ENCODE measurements at places on chromosomes 11 and 22.

DNA sequence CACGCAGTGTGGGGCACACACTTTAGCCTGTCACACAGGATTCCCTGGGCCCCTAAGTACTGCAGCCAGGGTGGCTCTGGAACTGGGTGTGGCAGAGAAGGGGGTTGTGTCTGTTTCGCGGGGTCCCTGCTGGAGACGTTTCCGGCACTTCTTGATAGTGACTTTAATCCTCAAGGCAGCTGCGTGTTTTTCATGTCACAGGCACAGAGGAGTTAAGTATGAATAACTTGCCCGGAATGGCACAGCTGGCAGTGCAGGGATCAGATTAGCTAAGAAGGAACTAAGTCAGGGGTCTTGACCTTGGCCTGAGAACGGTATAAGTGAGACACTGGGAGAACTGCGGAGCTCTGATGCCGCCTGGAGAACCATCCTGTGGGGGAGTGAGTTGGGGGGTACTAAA is 7.5 kb upstream of the KRTAP5-7 start:
- no peak for DNase-seq

DNA sequence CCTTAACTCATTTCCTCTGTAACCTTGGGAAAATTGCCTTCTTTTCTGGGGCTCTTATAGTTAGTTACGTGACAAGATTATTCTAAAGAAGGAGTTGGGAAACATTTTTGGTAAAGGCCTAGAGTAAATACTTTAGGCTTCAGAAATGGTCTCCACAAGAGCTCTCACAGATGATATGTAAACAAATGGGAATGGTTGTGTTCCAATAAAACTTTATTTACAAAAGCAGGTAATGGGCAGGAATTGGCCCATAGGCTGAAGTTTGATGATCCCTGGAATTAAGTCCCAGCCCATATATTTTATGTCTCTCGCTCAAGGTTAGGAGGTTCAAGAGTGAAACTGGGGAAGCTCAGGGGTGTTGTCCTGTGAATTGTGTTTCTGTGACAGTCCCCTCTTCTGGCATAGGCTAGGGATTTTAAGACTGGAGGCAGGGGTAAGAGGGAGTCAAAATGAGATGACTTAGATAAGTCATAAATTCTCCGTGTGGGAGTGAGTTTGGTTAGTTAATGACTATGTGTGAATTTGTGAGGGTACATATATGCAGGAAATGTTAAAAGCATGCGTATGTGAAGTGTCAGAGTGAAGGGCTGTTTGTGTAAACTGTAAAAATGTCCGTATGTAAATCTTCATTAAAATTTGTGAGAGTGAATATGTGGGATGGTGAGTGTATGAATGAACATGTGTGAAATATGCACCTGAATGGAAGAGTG is 7.4 kb upstream of the OR52B4 start:
- DNase-seq = no peak

GRCh38 chr11:59728913-59729312 is 15.3 kb upstream of the OR10V1 start:
- DNase-seq = no peak

- no peak for DNase-seq
Measured at GRCh38 chr11:65210361-65210731, 28.6 kb downstream of the CAPN1 start.

DNA sequence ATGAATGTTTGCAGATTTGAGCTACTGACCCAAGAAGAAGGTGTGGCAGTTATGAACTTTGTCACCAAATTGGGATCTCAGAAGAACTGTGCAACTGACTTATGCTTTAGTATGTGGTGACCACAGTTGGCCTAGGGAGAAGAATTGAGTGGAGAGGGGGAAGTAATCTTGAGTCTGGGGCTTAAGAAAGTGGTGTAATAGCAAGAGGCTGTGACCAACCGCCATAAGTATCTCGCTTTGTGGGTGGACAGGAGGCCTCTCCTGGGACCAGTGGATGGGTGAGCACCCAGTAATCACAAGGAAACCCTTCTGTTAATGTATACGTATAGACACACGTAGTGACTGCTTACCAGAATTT is 12.7 kb upstream of the IL10RA start:
- DNase-seq = no peak

DNA sequence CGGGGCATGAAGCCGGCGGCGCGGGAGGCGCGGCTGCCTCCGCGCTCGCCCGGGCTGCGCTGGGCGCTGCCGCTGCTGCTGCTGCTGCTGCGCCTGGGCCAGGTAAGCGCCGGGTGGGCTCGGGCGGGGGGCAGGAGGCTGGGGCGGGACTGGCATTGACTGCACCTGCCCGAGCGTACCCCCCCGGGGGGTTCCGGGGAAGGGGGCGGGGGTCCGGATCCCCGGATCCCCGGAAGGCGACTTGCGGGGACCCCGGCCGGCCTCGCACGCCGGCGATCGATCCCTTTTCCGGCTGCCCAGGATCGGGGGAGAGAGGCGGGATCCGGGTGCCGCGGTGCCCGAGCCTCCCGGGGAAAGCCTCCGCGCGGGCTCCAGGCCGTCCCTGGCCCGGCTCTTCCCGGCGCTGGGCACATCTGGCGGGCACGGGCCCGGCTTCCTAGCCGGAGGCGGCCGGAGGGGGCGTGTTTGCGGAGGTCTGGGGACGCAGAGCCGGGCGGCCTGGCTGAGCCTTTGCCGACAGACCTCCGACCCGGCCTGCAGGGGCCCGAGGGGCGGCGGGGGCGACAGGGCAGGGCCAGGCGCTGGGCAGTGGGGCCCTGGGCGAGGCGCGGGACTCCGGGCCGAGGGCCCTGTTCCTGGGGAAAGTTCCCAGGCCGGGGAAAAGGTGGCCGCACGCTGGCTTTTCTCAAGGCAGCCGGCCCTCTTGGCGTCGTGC is 705 bp downstream of the PTPRJ start:
- DNase-seq = no peak

- no peak for DNase-seq
Measured at GRCh38 chr22:36465232-36466021, 16.0 kb downstream of the TXN2 start.

- DNase-seq = no peak
Measured at GRCh38 chr11:26960281-26960680, 33.6 kb upstream of the FIBIN start.

DNA sequence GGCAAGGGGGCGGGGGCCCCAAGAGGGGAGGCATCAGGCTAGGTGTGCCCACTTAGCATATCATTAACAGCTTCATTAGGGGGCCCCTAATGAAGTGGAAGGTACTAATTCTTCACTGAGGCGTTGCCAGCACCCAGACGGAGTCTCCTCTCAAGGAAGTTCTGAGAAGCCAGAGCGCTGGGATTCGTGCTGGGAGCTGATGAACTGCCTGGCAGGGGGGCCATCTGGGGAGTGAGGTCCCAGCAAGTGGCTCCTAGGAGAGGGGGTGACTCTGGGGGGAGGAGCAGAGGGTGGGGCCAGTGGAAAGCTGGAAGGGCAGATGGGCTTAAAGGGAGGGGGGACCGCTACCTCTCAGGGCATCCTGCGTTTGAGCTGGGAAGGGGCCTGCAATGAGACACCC is 29.8 kb downstream of the DAGLA start:
- DNase-seq = no peak

GRCh38 chr11:61787928-61788491 is 4.4 kb downstream of the TMEM258 start:
- DNase-seq = no peak

- no peak for DNase-seq
Measured at GRCh38 chr11:39990421-39990831, 1469.0 kb downstream of the LRRC4C start.

- no peak for DNase-seq
Measured at GRCh38 chr22:27578937-27579617, 222.5 kb downstream of the MN1 start.

GRCh38 chr11:78210000-78210608 is 21.4 kb downstream of the USP35 start:
- no peak for DNase-seq

DNA sequence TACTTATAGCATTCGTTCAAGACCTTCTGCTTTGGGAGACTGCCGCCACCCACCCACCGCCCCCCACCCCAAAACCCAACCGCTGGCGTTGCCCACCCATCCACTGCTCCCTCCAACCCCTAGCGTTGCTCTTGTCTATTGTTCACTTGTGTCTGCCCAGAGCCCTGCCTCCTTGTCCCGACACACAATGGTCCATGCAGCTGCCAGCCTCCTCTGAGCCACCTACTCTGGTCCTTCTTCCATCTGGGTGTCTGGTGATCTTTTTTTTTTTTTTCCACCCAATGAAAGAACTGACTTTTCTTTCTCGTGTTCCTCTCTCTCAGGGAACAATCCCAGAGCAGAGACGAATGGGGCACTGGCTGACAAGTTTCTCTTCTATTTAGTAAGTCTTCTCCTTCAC is 256.0 kb upstream of the SESN3 start:
- no peak for DNase-seq

GRCh38 chr11:133742353-133742752 is 103.0 kb downstream of the SPATA19 start:
- no peak for DNase-seq

DNA sequence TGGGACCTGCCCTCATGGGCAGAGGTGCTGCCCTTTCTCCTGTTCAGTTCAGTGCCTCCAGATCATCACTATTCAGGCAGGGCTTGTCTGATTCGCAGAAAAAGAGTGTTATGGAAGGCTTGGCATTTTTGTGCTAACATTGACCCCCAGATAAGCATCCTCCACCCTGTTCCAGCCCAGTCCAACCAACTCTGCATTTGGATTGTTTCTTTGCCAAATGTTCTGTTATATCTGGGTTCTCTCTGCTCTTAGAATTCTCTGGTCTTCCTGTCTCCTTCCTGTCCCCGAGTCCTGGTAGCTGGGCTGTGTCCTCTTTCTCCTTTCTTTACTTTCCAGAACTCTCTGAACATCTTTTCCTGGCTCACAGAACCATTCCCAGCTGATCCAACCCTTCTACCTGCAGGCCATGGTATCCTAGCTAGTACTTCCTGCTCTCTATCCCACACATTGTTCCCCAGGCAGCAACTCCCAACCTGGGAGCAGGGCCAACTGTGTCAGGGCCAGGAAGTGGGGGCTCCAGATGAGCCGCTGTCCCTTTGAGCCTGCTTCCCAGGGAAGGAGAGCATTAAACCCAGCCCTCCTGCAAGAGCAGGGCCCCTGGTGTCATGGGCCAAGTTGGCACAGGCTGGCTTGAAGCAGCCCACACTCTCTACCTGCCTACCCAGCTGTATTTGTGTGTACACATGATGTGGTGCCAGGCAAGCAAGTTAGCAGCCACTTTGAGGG is 280.7 kb upstream of the CADM1 start:
- DNase-seq = no peak

DNA sequence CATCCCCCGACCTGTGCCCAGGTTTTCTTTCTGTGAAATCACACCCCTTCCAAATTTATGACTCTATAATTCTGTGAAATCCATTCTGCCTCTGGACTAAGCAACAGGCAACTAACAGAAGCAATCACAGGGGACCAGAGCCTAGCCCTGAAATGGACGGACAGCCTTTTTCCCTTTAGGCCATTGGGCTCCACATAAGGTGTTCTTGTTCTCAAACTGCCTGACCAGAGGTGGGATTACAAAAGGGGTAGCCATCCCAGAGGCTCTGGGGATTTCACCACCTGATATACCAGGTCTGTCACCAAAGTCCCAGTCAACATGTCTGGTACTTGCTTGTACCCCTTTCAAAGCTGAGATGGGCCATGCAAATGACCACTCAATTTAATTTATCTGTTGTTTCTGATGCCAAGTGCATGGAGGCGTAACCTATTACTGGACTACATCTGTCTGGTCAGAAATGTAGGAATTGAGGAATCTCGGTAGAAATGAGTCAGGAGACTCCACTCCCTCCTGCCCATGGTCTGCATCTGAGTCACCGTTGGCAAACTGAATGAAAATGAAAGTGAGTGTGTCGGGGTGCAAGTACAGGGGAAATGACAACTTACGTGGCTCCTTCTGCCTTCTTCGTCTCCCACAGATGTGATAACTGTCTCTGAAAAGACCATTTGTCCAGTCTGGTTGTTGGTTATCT is 10.2 kb downstream of the DKK3 start:
- no peak for DNase-seq

DNA sequence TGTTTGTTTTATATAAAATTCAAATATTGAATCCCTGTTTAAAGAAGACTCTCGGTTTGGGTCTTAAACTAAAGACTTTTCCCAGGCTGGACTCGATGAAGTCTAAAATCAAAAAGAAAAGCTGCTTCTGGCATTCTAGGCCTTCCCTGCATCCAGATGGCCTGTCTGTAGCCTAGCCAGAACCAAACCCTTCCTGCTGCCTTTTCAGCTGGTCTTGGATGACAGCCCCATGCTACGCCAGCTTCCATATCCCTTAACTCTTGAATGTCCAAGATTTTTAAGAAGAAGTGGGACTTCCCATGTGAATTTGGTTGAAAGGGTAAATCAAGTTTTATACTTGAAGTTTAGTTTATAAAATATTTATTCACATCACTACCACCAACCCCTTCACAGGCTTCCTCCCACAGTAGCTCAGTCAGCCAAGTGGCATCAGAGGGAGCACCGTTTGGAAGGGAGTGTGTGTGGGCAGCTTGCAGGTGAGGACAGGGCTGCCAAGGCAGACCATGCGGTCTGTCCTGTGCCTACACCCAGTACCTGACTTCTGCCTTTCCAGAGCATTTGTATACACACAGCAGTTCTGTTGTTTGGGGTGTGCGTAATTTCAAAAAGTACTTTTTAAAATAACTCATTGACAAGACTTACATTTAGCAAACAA is 18.2 kb upstream of the PSMA1 start:
- DNase-seq = no peak

GRCh38 chr11:1335264-1335810 is 25.9 kb upstream of the TOLLIP start:
- no peak for DNase-seq

GRCh38 chr11:6778518-6778917 is 4.3 kb upstream of the OR2AG1 start:
- no peak for DNase-seq

- no peak for DNase-seq
Measured at GRCh38 chr11:11584937-11585336, 36.9 kb downstream of the GALNT18 start.

GRCh38 chr11:79263001-79263400 is 177.8 kb downstream of the TENM4 start:
- no peak for DNase-seq

GRCh38 chr11:44852952-44853351 is 97.7 kb downstream of the TP53I11 start:
- no peak for DNase-seq

- DNase-seq = no peak
Measured at GRCh38 chr11:67470337-67471002, 1.4 kb upstream of the TMEM134 start.

DNA sequence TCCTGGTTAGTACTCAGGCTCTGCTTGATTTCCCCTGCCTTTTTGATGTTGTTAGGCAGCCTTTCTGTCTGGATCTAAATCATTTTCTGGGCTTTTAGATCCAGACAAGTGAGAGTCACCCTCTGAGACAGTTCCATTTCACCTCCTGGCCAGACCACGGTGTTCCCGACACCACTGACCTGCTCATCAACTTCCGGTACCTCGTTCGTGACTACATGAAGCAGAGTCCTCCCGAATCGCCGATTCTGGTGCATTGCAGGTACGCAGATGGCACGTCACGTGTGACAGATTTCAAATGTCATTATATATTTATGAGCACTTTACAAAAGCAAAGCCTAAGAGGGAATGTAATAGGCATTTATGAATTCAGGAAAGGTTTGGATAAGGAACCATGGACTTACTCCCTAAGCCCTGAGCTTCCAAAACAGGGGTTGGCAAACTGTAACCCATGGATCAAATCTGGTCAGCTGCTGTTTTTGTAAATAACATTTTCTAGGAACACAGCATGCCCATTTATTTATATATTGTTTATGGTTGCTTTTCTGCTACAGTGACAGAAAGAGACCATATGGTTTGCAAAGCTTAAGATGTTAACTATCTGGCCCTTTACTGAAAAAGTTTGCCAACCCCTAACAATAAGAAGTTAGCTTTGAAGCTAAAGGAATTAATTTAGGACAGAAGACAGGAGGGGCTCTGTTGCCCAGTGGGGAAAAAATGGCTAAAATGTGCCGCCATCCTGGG is 53.1 kb upstream of the OR4B1 start:
- no peak for DNase-seq

Data from stimulated activated CD8-positive, alpha-beta memory T cell treated with anti-CD3 and anti-CD28 coated beads, Interleukin-7, amount 100 ng/mL, for 1 hour (primary cell).